ENCODE measurements at places on chromosomes 16 and 17.

DNA sequence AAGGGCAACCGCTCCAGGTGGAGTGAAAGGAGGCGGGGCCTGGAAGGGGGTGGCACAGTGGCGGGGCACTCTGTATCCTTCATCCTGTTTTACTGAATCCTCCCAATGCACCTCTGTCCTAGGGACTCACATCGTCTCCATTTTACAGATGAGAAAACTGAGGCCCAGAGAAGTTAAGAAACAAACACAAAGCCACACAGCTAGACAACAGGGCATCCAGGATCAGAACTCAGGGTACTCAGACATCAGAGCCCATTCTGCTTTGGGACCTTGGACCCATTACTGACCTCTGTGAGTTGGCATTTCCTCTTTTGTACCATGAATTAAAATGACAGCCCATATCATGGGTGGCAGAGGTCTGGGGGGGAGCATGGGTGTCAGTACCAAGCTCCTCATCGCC, 129.2 kb downstream of the CPPED1 start:
- no peak for DNase-seq

DNA sequence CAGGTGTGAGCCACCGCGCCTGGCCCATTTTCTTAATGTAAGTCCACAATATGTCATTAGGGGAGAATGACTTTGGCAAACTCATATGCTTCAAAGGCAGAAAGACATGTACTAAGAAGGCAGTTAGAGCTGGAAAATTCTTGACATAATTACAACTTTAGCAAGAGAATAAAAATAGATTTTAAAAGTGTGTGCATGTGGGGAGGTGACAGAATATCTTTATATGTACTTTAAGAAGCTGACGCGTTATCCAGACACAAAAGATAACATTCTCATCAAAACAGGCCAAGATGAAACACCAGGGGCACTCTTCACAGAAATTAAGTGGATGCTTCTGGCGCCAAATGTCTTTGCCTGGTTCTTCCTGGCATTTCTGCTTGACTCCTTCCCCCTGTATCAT, 28.2 kb downstream of the GJC1 start:
- no peak for DNase-seq

- DNase-seq = no peak
Measured at GRCh38 chr16:180101-180675, at the start of gene HBQ1. TSS of gene HBQ1 (plus strand) at chr16:180459. CDS start at chr16:180487, 28 bp downstream.

DNA sequence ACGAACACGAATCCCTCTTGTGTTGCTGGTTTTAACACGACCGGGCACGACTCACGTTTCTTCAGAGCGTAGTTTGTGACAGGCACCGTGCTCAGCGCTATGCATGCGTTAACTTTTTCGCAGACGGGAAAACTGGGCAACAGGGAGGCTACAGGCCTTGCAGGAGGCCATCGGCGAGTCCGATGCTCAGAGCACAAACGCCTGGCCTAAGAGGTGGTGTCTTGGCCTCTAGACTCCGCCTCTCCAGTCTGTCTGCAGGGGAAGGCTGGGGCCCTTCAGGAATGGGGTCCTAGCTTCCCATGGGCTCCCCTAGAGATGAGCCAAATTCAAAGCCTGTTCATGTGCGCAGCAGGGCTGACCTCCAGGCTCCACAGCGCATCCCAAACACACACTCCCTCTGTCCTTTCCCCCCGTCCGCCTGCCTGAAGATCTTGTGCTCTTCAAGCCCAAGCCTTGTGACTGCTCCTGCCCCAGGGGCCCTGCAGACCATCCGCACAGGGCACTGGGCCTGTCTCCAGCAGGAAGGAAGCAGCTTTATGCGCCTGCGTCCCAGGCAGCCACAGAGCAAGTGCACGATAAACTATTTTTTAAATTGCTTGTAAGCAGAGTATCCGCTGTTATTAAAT, 3.1 kb downstream of the CLCN7 start:
- no peak for DNase-seq

GRCh38 chr16:73034374-73034773, 13.6 kb downstream of the ZFHX3 start:
- no peak for DNase-seq

DNA sequence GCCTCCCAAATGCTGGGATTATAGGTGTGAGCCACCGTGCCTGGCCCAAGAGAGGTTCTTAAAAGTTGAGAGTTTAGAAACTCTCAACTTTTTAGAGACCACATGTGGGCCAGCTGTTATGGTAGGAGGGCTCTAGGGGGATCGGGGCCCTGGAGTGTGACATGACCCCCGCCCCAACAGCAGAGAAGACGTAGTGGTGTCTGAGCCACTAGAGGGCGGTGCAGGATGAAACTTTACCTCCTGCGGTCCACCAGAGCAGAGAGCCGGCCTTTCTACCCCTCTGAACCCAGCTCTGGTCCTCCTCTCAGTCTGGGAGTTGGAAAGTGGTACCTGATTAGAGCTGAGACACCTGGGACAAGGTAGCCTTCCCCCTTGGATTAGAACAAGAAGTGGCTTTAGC, 7.4 kb downstream of the CDK5RAP3 start:
- DNase-seq = peak; percentile 12

DNA sequence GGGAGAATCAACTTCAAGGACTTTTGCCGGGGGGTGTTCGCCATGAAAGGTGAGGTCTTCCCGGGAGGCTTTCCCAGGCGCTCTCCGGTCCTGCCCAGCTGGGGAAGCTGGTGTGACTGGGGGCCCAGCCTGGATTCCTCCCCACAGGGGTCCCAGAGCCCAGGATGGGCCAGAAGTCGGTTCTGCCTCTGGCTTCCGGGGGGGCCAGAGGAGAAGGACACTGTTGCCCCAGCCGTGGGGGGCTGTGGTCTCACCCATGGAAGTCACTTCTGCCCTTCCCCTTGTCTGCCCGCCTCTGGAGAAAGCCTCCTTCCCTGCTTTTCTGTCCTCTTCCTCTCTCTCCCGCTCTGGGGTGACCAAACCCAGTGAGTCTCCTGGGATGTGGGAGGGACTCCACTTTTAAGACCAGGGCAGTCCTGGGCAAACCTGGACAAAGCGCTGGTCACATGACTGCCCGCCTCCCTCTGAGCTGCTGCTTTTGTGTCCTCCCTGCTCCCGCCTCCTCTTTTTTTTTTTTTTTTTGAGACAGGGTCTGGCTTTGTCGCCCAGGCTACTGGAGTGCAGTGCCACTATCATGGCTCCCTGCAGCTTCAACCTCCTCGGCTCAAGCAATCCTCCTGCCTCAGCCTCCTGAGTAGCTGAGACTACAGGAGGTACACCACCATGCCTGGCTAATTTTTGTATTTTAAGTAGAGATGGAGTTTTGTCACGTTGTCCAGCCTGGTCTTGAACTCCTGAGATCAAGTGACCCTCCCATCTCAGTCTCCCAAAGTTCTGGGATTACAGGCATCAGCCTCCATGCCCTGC, 40.6 kb downstream of the RAB11FIP4 start:
- DNase-seq = no peak
